ENCODE measurements at places on chromosomes 1 and 21. TPM values are rescaled to one million over a fixed set of nuclear protein-coding genes. Genes with fewer than 3 reads are reported as not detected.

DNA sequence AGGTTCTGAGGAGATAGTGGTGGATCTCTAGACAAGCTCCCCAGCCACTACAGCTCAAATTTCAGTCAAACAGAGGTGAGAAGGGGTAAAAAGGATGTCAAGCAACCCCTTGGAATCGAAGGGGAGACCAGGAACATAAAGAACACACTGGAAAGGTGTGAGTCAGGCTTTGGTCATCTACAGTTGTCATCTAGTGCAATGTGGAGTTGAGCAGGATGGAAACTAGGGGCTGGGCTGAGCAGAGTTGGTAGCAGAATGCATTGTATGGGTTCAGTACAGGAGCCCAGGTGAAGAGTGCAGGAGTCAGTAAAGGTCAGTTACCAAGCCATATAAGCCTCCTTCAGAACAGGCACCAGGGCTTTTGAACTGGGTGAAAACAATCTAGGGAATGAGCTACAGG, 52.7 kb upstream of the VAV3 start:
- DNase-seq = no peak

DNA sequence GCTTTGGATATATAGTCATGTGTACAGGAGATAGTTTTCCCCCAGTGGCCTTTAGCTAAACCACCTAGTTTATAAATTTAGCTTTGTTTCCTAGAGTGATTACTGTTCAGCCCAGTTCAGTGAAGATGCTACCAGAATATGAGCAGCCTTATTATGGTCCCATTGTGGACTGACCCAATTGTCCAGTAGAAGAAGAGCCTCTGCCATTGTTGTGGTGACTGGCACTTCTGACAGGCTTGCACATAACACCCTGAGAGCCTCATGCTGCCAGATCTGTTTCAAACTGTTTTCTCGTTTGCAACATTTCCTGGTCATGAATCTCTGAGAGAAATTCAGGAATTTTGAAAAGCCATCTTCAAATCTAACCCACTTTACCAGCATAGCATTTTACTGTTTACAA, 20.6 kb downstream of the KPNA6 start:
- DNase-seq = no peak

- DNase-seq = no peak
Measured at GRCh38 chr1:166485620-166486019, 318.8 kb upstream of the FAM78B start.

DNA sequence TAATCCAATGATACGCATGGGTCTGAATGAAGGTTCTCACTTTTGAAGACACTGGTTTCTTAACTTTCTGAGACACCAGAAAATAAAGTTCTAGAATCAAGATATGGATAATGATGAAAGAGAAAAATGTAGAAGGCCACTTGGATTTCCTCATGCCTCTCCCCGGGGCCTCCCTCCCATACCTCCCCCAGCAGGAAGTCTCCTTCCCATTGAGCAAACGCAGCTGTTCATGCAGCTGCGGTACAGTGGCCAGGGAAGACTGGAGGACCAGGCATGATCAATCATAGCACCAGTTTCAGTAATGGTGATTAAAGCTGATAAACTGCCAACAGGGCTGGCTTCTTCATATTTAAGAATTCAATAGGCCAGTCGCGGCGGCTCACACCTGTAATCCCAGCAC, 10.9 kb upstream of the UBR4 start:
- peak; percentile 66 for DNase-seq

- DNase-seq = no peak
Measured at GRCh38 chr1:2335721-2336455, 55.5 kb downstream of the MORN1 start.

DNA sequence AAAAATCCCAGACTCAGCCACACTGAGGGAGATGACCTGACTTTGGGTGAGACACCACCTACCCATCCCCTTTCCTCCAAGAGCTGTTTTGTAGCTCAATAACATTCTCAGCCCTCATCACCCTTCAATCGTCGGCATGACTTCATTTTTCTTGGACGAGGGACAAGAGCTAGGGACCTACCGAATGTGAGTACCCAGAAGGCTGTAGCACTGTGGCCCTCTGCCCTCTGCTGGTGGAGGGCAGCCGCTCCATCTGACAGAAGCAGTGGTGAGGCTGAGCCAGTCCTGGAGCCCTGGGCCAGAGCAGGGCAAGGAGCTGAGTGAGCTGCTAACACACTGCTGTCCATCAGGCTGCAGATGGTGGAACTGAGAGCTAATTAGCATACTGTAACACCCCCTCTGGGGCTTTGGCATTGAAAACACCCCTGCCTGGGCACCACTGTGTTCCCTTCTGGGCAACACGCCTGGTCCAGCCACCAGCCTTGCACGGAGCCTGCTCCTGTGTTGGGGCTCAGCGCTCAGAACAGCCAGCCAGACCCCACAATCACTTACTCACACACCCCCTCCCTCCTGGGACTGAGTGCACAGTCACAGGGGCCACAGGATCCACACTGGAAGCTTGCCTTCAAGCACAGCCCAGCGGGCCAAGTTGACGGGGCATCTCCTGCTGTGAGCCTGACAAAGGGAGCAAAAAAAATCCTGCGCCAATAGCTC, 18.3 kb upstream of the ALPL start:
- peak; percentile 64 for DNase-seq

- DNase-seq = no peak
Measured at GRCh38 chr1:153801786-153802697, 26.8 kb downstream of the SLC27A3 start.

GRCh38 chr21:43939443-43940328, 72.4 kb upstream of the TRAPPC10 start:
- DNase-seq = no peak

UBE2G2 gene
- 75.8 TPM for total RNA-seq

GRCh38 chr1:172537827-172538391, 5.0 kb downstream of the SUCO start:
- no peak for DNase-seq

DNA sequence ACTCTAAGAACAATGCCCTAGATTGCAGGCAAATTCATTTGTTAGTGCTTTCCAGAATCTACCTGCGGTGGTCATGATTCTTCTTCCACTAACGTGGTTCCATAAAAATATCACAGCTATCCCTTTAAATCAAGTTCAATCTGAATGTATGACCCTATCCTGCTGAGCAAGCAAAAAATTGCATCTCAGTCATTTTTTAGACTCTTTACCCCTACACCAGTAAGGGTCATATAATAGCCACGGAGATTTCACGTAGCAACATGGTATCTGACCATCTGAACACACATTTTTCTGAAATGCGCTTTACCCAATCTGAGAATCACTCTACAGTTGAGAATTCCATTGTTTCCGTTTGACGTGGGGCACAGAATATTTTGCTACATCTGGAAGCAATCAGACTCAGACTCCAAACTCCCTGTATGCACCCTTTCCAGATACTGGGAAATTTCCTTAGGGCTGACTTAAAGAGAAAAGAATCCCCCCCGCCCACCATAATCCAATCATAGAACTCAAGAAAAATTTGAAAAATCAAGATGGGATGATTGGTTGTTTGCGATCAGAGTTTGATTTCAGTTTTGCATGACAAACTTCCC, 699.2 kb upstream of the ZP4 start:
- peak; percentile 57 for DNase-seq

AIDA gene
- total RNA-seq = 71.4 TPM

- peak; percentile 52 for DNase-seq
Measured at GRCh38 chr1:9689011-9689706, 37.6 kb downstream of the PIK3CD start.

ARHGEF19 gene
- total RNA-seq = 4.5 TPM

ELAVL4 gene
- total RNA-seq = not detected

DNA sequence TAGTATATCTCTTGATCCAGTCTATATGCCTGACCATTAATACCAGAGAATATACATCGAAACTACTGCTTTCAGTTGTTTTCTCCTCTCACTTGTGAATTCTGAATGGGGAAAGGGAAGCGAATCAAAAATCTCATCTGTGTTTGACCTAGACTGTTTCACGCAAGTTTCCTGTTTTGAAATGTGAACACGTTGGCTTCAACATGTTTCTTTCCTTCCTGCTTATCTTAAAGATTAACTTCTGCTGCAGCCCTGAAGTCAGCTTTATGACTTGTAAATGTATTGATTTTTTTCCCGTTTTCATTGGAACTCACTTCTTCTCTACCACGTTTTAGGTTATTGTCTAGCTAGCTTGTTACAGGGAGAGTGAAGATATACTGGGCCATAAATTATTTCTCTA, 49.9 kb downstream of the SNX27 start:
- DNase-seq = no peak

LDLRAD1 gene
- total RNA-seq = not detected

EDN2 gene
- not detected for total RNA-seq

GRCh38 chr1:224763126-224763775, 147.1 kb downstream of the CNIH3 start:
- no peak for DNase-seq

DNA sequence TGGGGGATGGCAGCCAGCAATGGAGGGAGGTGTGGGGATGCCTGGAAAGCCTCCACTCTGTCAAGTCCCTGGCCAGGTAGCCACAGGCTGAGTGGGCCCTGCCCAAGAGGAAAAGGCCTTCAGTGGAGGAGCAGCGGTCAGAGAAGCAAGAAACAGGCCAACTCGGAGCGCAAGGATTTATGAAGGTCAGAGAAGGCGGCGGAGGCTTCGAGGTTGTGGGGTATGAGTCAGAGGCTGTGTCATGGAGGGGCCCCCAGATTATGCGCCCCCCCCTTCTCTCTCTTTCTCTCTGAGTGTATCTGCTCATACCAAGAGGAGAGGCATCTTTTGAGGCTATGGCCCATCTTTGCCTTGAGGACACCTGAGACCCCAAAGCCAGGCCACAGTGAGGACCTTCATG, 99.5 kb downstream of the CASZ1 start:
- peak; percentile 23 for DNase-seq

BMP8A gene
- not detected for total RNA-seq

DNA sequence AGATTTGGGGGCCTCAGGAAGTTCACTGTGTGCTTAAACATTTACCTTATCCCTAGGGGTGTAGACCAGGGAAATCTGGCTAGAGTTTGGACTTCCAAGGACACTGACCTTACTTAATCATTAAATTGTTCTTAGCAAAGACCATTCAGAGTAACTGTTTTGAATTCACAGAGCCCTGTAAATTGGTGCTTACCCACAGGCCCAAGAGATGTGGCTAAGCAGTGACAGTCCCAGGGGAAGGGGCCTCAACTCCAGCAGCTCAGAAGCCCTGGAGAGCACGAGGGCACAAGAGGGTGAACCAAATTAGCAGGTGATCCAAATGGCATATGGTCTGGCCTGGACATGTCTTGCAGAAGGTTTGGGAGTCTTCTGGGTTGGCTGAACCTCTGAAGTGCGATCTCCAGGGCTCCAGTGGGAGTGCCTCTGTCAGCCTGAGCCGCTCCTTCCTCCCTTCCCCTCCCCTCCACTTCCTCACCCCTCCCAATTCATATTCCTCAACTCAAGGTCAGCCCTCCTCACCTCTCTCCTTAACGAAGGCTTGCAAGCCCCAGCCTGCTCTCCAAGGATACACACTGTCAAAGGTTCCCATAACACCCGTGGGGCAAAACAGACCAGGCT, 4.3 kb downstream of the PAQR7 start:
- DNase-seq = no peak

DIRAS3 gene
- total RNA-seq = 8.6 TPM

DNA sequence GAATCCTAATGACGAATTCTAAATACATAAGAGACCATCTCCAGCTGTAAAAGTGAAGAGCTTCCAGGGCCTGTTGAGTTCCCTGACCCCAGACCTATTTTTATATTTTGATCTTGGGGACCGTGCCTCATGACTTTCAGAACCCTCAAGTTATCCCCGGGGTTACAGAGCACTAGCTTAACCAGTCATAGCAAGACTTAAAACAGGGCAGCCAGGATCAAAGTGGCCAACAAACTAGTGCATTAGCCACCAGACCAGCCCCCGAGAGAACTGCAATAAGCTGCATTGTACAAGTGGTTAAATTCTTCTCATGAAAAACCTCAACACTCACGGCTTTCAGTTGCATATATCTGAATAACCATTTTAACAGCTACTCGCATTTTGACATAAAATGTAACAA, 183.0 kb downstream of the BARHL2 start:
- DNase-seq = no peak

OR2M7 gene
- not detected for total RNA-seq

DNA sequence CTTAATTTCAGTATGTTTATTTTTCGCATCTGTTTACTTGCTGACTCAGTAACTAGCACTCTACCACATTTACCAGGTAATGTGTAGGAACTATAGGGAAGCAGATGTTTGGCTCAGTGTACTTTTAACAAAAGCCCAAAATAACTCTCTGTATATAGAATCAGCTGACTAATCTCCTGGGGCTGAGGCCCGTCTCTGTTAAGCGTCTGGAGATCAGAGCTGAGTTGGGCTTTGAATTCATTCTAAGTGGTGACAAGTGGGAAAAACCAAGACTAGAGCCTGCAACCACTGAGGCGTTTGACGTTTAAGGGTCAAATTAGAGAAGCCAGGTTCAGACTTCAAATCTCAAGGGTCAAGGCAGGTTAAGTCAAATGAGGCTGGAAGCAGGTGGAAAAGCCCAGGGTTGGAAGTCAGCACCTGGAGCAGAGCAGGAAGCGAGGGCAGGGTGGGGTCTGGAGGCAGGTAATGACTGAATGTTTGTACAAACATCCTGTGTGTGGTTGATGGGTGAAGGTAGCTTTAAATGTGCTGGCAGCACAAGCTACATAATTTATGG, 56.8 kb upstream of the LYST start:
- peak; percentile 79 for DNase-seq

LYPD8 gene
- total RNA-seq = not detected

WNT9A gene
- total RNA-seq = 0.18 TPM

All from IMR-90 (cell line).